NCI-H524 treated with DMSO at 0.1 percent for 48 hours (cell line): ENCODE measurements at places on chromosomes 6 and 20.

- no peak for DNase-seq
Measured at GRCh38 chr20:9015984-9016324, 52.9 kb upstream of the PLCB4 start.

GRCh38 chr20:7497985-7498384, 442.3 kb downstream of the HAO1 start:
- no peak for DNase-seq

- DNase-seq, result no peak
Measured at GRCh38 chr6:15474196-15474595, 188.6 kb downstream of the DTNBP1 start.

DNA sequence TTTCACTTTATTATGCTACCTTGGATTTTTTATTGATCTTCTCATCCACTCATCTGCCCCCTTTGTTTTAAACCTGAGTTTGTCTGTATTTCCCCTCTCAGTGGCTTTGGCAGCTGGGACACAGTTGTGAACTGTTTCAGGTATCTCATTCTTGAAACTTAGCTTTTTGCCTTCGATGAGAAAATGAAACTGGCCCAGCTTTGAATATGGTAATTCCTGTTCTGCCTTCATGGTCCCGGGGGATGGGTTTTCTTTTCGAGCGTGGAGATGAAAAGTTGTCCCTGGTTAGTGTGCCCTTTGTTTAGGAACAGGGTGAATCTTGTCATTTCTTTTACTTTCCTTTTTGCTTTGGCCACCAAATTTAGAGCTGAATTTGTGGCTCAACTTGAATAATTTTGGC, 25.6 kb downstream of the DHX35 start:
- no peak for DNase-seq

- DNase-seq, result no peak
Measured at GRCh38 chr6:29925321-29925720, 17.0 kb upstream of the HLA-A start.

- no peak for DNase-seq
Measured at GRCh38 chr20:22217712-22218352, 366.5 kb downstream of the FOXA2 start.

GRCh38 chr20:40786336-40786735, 97.3 kb upstream of the MAFB start:
- no peak for DNase-seq

DNA sequence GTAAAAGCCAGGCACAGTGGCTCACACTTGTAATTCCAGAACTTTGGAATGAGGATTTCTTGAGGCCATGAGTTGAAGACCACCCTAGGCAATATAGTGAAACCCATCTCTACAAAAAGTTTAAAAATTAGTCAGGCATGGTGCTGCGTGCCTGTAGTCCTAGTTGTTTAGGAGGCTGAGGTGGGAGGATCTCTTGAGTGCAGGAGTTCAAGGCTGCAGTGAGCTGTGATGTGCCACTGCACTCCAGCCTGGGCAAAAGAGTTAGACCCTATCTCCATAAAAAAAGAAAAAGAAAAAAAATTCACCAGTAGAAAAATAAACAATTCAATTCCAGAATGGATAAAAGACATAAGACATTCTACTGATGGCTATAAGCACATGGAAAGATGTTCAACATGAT, 104.9 kb upstream of the LGSN start:
- no peak for DNase-seq

DNA sequence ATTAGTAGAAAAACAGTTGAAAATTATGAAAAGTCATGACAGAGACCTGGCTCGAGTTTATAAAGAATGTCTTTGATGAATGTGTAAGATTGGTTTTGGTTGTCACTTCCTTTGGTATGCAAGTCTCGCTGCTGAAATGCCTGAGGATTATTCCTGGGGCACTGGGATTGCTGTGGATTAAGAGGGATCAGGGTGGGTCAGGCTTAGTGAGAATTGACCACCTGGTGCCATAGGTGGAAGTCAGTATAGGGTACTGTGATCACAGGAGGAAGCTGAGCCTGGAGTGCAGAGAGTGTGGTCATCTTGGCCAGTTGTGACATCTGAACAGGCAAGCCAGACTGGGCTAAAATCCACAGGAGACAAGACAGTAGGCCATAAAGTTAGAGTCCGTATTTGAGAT, 34.9 kb downstream of the CEP43 start:
- DNase-seq, result no peak

GRCh38 chr6:118725944-118726343, 74.6 kb upstream of the CEP85L start:
- no peak for DNase-seq

DNA sequence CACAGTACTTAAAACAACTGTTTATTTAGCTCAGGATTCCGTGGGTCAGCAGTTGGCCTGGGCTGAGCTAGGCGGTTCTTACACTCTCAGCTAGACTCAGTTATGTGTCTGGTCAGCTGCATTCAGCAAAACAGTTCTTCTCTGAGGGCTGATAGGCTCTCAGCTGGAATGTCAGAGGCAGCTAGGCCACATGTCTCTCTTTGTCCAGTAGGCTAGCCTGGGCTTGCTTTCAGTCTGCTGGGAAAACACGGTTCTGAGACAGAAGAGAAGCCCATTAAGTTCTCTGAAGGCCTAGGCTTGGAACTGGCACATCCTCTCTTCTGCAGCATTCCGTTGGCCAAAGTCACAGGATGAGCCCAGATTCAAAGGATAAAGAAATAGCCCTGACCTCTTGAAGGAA, 65.6 kb downstream of the TULP4 start:
- DNase-seq, result no peak

DNA sequence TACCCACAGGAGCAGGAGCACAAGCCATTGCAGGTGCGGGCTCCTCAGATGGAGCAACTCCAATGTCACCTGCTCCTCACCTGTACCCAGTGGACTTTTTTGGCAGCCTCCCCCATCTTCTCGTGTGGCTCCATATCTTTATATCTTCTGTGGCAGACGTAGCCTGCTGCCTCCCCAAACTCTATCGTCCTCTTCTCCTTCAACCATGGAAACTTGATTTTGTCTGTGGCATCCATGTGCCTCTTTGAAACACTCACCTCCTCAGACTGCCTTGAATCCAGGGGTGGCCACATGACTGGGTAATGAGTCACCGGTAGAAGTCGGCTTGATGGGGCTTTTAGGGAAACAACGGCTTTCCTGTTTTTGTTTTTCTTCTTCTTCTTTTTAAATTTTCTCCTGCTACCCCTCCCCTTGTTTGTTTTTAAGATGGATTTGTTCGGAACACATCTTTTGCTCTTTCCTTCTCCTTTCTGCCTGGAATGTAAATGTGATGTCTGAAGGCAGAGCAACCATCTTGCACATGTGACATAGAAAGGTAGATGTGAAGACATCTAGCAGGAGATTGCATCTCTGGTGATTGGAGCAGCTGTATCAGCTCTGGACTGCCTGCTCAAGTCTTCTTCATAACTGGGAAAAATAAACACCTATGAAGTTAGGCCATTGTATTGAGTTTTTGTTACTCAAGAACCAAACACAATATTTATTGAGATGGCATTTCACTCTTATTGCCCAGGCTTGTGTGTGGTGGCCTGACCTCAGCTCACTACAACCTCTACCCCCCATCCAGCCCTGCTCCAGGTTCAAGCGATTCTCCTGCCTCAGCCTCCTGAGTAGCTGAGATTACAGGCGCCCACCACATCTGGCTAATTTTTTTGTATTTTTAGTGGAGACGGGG, 69.9 kb upstream of the DDR1 start:
- DNase-seq, result no peak

GRCh38 chr6:125153391-125154117, at the start of gene TPD52L1:
TSS of gene TPD52L1 (plus strand) at chr6:125153773. CDS start at chr6:125153952, 179 bp downstream.
- peak; percentile 48 for DNase-seq

- no peak for DNase-seq
Measured at GRCh38 chr6:49556429-49556837, 6.0 kb downstream of the C6orf141 start.

GRCh38 chr6:13212538-13212937, 115.8 kb downstream of the TBC1D7 start:
- DNase-seq, result no peak

- DNase-seq, result no peak
Measured at GRCh38 chr20:57695940-57696339, 13.9 kb downstream of the PMEPA1 start.

DNA sequence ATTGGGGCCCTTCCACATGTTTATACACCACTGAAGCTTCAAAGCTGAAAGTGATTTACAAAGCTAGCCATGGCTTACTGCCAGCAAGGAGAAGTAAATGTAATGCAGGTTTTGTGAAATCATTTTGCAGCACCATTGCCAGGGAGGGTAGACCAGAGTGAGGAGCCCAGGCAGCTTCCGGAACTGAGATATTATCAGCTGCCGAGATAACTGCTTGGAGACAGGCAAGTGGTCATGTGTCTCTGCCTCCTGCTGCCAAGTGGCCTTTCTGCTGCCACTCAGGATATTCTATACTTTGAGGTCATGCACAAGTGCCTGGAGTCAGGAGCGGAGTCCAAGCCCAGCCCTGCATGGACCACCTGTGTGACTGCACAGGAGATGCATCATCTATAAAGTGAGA, 160.2 kb downstream of the SYNDIG1 start:
- DNase-seq, result no peak

- no peak for DNase-seq
Measured at GRCh38 chr6:25336996-25337395, 57.8 kb downstream of the CARMIL1 start.

DNA sequence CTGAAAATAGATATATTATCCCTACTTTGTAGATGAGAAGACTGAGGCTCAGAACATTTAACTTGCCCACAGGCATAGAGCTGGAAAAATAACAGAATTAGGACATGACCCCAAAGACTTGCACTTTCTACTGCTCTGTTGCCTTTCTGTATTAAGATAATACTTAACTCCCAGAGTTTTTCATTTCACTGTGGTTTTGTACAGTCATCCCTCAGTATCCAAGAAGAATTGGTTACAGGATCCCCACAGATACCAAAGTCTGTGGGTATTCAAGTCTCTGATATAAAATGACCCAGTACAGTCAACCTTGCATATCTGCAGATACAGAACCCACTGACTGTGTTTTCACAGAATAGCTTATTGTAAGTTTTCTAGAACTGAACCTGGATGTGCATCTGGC, 16.8 kb downstream of the MRS2 start:
- no peak for DNase-seq

DNA sequence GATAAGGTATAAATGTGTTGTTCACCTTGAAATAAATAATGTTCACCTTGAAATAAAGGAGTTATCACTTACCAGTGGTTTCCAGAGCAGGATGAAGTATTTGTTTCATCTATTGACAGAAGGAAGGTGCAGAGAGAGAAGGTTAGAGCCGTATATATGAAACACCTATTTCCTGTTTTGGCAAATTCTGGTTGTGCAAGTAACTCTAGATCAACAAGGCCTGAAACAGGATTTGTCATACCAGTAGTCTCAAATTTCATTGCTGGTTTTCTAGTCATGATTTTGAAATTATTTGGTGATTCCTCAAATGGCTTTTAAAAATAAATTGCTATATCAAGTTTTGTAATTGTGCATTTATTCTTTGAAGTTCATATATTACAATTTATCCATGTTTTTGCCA, at the start of gene CRISP3:
CRISP3 (minus strand) TSS at position 130 of the 400 bp plus-strand sequence; CDS start at position 109, 21 bp downstream.
- no peak for DNase-seq

- DNase-seq, result no peak
Measured at GRCh38 chr20:17470521-17470920, 60.7 kb downstream of the BFSP1 start.

- no peak for DNase-seq
Measured at GRCh38 chr6:123417535-123417934, 219.2 kb downstream of the TRDN start.

DNA sequence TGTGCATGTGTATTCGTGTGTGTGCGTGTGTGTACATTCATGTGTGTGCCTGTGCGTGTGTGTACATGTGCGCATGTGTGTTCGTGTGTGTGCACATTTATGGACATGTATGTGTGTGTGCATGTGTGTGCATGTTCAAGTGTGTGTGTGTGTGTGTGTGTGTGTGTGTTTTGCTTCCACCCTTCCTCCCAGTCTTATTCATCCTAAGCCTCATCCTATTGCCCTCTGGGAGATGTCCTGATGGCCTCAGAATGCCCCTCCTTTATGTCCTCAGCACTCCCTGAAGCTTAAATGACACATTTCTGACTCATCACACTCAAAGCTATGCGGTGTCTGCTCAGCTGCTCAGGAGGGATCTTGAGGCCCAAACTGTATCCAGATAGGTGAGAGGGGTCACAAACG, 76.6 kb upstream of the CCDC167 start:
- no peak for DNase-seq

GRCh38 chr20:4154958-4155411, 139.6 kb upstream of the RNF24 start:
- DNase-seq, result no peak

GRCh38 chr6:35084511-35085203, 56.5 kb downstream of the TCP11 start:
- DNase-seq, result no peak

DNA sequence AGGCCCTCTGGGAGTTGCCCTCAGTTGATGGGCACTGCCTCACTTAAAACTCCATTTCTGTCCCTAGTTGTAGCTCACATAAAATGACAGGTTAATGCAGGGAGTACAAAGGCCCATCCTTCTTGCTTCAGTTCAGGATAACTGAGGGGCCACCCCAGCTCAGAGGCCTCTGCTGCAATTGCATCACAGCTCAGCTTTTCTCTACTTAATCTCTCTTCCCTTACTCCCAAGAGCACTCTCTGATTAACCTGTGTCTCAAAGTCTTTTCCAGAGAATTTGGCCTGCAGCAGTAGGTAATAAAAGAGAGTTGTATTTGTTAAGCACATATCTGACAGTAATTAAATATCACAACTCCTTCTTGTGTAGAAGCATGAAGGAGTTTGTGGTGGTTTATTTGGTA, 40.9 kb upstream of the FLRT3 start:
- DNase-seq, result no peak

DNA sequence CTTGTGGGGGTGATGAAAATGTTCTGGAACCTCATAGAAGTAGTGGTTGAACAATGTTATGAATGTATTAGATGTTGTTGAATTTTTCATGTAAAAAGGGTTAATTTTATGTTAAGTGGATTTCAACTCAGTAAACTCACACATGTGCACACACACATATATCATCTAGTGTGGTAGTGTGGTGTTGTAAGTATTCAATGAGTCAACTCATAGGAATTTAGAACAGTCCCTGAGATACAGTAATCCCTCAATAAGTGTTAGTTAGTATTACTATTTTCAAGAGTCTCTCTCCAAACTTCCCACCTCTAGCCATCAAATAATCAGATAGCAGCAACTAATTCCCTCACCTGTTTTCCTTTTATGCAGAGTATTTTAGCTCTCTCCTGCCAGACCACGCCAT, 563.1 kb upstream of the JARID2 start:
- no peak for DNase-seq
